Hematopoietic multipotent progenitor cell treated with erythropoietin and hydrocortisone succinate and interleukin-3 and kit ligand, for 15 days (in vitro differentiated cells): ENCODE measurements at places on chromosomes 11 and 22.

DNA sequence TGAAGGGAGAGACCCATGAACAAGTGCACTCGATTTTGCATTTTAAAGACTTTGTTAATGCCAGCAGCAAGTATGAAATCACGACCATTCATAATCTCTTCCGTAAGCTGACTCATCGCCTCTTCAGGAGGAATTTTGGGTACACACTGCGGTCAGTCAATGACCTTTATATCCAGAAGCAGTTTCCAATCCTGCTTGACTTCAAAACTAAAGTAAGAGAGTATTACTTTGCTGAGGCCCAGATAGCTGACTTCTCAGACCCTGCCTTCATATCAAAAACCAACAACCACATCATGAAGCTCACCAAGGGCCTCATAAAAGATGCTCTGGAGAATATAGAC, 5.9 kb downstream of the SERPIND1 start:
- no peak for DNase-seq

DNA sequence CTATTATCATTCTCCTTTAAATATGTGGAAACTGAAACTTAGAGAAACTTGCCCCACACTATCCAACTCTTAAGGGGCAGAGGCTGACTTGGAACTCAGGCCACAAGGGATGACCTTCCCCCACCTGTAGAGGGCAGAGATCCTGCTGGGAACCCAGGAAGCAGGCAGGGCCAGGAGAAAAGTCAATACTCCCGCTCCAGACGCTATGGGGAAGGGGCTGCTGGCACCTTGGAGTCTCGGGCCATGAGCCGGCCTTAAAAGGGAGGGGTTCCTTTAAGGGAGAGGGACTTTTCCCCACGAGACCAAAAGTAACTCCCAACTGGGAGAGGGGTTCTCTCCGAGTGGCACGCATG, 620 bp upstream of the ANO5 start:
- DNase-seq = no peak

DNA sequence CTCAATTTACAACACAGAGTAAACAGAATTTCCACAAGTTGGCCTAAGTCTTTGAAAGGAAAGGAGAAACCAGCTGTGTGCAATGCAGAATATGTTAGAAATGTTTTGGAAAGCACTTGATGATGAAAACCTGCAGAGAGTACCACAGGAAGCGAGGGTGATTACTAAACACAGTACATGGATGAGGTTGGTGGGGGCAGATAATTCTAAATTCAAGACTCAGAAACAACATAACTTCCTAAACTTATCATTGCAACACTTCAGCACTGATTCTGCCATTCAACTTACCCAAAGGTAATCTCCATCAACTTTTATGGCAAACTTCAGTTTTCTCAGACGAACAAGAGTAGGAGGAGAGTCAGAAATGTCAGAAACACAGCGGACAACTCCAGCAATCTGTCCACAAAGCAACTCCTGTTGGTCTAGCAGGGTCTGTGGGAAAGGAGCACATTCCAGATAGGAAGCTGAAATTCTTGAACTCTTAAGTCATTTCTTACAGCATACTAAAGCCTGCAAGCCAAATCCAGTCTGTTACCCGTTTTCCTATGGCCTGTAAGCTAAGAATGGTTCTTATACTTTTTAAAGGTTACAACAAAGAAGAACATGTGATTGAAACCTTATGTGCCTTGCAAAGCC, 6.8 kb downstream of the HPS4 start:
- no peak for DNase-seq

DNA sequence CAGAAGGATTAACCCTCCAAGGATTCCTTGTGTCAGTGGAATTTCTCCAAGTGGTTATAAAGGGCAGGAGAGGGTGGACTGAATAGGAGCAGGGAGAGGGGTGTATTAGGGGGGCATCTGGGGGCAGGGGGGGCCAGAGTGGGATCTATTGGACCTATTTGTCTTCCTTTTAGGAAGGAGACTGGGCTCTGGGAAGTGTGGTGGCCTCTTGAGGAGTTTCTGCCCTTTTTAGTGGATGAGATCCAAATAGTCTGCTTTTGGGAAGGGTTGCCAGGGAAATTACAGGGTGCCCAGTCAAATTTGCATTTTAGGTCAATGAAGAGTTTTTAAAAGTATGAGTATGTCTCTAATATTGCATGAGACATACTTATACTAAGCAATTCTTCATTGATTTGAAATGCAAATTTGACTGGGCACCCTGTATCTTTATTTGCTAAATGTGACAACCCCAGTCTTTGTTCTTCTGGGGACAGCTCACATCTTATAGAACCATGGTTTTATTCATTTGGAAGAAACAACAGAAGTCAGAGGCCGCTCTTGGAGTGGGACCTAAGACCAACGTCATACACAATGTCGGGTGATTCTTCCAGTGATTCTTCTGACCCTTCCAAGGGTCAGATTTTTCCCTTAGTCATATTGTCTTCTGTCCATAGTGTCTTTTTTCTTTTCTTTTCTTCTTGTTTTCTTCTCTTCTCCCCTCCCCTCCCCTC, 429 bp upstream of the SLC22A6 start:
- DNase-seq = no peak

DNA sequence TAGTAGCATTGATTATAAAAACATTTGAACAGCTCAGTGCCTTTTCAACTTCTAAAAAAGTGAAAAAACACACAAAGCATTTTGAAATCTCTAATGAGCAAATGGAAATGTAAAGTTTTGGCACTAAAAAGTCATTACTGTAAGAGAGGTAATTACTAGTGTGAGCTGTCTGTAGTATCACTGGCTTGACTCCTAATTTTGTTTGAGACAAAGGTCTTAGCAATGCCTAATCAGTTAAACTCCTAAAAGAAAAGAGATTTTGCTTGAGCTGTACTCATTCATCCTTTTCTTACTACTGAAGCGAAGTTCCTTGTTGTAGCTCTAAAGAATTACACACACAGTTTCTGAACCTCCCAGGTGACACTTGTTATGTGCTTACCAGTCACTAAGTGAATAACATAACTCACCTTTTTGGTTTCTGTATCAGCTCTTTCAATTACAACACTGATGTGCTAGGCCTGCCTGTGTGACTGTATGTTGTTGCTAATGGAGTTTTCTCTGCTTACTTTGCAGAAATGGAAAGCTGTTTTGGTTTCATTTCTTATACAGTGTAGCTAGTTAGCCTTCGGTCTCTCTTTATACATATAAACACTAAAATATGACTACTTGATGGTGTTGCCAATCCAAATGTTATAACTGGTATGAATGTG, 924.4 kb upstream of the TENM4 start:
- DNase-seq = no peak

DNA sequence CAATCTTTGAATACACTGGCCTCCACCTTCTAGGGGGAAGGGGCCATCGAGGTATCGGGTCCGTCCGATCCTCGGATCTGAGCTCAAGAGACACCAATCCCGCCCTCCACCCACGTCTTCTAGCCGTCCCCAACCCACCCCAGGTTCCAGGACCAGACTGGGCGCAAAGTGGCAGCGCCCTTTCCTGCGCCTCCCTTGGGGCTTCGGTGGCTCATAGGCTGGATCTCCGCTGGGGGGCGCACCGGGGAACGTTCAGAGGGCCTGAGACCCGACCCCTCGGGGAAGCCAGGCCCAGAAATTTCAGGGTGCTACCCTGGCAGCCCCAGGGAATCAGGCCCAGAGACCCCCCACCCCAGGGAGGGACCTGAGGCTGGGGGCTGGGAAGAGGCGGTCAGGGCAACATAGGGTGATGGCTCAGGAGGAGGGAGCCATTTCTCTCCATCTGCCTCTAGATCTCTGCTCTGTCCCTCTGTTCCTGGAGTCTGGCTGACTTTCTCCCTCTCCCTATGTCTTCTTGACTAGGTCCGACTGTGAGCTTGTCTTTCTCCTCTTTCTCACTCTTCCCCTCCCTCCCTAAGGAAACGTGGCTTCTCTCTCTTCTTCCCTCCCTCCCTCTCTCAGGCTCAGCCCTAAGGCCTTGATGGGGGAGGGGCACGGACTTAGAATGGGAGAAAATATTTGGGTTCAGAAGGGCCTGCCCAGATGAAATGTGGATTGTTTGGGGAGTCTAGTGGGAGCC, 1.1 kb downstream of the CREB3L1 start:
- DNase-seq = peak; percentile 53

DNA sequence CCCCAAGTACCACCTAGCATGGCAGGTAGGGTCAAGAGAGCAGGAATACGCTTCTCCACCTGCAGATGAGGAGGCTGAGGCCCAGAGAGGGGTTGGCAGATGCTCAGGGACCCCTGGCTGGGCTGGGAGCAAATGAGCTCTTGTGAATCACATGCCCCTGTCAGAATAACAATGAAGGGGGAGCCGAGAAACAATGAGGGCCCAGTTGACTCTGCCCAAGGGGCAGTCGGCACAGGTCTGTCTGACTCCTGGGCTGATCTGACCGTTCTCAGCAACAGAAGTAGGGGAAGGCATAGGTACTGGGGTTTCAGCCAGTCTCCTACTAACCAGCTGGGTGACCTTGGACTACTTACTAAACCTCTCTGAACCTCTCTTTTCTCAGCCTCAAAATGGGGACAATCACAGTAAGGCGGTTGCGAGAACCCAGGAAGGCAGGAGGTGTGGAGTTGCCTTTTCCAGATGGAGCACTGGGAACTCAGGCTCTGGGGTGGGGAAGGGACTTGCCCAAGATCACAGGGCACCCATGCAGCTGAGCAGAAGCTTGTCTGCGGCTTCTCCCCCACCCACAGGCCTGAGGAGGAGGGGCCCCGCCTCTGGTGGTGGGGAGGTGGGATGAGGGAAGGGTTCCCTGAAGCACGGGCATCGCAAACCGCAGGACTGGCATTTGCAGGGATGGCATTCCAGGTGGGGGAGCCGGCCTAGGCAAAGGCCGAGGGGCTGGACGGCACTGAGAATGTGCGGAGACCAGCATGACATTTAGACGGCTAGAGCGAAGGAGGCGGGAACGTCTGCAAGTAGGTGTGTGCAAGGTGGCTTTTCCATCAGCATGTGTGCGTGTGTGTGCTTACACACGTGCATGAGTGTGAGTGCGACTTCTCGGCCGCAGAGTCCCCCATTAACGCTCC, 163.0 kb downstream of the MN1 start:
- no peak for DNase-seq

- DNase-seq = no peak
These were observed 30.9 kb downstream of the PPM1F start for GRCh38 chr22:21921729-21922128.

- no peak for DNase-seq
These were observed 2.1 kb upstream of the GNAZ start for GRCh38 chr22:23068096-23068831.

DNA sequence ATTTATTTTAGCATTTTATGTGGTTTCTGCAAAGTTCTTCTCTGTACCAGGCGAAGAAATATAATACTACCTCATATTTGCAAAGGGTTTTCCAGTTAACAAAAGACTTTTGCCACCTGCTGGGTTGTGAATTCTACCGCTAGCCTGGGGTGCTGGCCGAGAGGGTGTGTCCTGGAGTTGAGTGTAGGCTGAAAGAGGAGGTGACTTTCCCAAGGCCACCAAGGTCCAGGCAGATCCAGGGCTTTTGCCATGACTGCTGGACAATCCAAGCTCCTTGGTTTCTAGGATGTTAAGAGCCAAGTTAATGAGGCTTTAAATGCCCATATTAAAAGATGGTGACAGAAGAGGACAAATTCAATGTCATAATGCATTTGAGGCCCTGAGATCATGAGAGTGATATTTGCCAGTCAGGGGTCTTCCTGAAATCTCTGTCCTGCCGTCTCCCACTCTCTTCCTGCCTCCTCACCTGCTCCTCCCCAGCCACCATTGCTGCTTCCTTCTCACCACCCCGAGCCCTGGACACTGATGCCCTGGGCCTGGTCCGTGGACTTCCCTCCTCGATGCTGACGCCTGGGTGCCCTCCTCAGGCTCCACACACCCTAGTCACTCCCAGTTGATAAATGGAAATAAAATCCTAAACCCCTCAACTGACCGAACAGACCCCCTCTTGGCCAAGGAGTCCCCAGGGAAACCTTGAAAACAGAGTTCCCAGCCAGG, 825.6 kb downstream of the TBC1D22A start:
- DNase-seq = no peak

DNA sequence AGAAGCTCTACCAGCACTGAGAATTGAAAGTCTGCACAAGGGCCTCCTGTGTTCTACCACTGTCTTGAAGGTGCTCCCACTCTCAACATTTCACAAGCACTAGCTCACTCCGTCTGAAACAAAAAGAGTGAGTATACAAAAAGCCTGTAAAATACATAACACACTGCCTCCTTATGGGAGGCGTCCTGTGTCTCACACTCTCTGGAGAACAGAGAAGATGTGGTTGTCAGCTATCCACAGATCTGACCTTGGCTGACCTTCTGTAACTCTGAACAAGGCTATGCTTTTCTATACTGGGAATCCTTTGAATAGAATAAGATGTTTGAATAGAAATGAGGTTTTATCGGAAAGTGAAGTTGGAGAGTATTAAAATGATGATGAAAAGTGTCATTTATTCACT, 171.3 kb upstream of the TMEM45B start:
- no peak for DNase-seq
